Right renal cortex interstitium (tissue), 3 donors: ENCODE measurements at places on chromosomes 16 and 17. TPM values are rescaled to one million over a fixed set of nuclear protein-coding genes. Genes with fewer than 3 reads are reported as not detected.

HAGHL gene
- polyA plus RNA-seq, result 3.4 TPM

DNA sequence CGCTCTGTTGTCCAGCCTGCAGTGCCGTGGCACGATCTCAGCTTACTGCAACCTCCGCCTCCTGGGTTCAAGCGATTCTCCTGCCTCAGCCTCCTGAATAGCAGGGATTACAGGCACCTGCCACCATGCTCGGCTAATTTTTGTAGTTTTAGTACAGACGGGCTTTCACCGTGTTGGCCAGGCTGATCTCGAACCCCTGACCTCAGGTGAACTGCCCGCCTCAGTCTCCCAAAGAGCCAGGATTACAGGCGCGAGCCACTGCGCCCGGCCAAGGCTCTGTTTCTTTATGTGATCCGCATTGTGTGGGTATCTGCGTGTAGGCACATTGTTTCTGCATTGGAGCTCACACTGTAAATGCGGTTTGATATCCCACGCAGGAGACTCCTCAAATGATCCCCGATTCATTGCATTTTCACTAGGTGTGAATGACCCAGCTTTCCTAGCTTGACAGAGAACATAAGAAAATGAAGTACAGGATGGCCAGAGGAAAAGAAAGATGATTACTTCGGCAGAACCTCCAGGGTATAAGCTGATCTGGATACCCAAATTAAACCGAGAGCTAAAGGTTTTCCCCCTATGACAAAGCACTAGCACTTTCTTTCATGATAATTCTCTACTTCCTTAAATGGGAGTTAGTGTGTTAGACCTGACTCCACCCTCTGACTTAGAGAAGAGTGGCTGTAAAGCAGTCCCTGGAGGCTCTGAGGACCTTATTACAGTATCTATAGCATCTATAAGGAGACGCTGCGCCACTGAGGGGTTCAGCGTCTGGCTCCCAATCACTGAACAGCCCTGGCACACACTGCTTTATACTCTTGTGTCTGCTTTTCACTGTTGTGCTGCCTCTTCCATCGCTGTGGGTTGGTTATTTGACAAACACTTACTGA lies 17.3 kb downstream of the COTL1 start:
- DNase-seq, result no peak

DNA sequence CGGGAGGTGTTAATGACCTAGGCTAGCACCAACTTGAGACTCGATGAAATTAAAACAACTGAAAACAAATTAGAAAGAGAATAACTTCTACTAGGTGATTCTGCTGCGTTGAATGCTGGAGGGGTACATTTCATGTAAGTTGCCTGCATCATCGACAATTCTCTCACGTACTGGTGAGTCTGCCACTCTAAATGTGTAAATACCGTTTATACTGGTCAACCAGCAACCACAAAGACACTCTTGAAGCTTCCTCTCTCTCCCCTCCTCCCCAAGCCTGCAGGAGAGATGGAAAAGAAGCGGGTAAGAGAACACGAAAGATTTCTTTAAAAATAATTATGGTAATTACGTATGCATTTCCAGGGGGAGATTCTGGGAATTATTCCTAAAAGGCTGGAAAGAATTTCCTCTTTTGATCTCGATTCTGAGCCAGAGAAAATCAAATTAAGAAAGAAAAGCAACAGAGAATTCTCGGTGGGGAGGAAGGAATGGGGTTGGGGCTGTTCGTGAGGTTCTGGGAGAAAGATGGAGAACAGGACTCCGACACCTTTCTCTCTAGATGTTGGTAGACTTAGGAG lies 68.6 kb upstream of the MRTFB start:
- no peak for DNase-seq

DNA sequence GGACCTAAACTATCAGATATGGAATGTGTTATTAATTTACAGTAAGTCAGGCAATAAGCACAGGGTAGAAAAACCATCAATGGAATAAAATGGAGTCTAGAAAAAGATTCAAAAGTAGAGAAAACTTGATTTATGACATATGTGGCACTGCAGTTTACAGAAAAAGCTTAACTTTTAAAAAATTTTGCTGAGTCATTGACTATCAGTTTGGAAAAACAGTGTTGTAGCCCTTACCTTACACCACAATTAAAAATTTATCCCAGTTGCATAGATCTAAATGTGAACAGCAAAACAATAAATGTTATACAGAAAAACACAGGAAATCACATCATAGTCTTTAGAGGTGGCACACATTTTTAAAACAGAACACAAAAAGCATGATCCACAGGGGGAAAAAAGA lies 108.5 kb downstream of the USP22 start:
- DNase-seq, result no peak

DNA sequence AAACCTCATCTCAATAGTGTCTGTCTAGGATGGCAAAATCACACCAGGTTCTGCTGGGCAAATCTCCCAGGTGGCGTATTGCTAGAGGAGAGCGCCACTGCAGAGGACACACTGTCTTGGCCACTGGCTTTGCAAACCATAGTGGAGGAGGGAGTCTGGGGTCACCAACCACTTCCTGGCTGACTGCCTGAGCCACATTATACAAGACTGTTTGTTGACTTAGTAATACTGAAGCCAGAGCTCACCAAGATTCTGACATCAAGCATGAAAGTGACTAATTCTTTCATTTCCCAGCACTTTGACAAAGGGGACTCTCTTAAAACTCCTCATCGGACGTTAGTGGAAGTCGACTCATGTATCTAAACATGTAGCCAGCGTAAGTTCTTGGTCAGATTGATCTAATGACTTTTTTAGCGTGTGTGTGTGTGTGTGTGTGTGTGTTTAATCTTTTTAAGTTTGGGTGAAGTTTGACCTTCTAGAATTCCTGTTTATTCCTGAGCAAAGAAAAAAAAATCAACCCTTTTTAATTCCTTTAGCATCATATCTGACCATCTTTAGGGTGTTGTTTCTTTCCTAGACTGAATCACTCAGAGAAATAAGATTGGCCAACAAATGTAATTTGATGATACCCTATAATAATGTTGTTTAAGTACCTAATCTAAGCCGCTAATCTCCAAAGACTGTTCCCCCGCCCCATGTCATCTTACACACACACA lies 13.7 kb downstream of the PITPNC1 start:
- no peak for DNase-seq
